ENCODE measurements at places on chromosomes 6 and 20.

GRCh38 chr6:99334526-99335127 is 14.8 kb downstream of the FAXC start:
- no peak for DNase-seq

DNA sequence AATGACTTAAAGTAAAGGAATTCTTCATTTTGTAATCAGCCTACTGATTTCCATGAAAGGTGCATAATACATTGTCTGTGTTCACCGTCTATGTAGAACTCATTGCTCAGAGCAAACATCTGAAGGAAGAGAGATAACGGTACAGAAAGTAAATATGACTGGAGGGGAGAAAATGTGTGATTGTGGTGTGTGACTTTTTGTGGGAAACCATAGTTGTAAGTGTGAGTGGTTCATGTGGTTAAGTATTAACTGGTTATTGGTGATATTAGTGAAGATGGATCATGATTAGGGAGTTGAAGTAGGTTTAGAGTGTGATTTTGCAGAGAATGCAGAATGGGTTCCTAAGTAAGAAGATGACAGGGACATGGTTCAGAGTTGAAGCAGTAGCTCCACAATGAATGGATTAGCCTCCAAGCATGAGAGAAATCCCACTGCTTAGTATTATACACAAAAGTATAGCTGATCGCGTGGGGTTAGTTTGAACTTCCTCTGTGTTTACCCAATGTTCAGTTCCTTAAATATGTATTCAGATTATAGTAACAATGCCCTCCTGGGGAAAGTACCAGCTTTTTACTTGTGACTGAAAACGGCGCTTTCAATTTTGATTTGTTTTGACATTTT is 368.9 kb downstream of the UTRN start:
- DNase-seq, result no peak

DNA sequence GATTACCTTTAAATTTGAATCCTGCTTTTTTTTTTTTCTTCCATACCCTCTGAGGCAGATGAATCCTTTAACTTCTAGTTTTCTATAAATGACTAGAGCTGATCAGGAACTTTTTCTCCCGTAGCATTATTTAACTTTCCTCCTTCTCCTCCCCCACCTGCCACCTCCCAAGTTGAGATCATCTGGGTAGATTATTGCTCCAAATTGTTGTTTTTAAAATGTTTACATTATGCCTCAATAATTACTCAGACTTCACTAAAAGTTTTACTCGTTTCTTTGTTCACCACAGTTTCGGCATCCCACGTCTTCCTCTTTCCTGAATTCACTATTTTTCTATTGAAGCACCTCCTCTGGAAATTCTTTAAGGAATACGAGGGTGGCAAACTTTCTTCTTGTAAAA is 16.6 kb upstream of the SCUBE3 start:
- DNase-seq, result no peak

- DNase-seq, result no peak
Observed at GRCh38 chr6:44708208-44708607, 320.7 kb downstream of the CDC5L start.

DNA sequence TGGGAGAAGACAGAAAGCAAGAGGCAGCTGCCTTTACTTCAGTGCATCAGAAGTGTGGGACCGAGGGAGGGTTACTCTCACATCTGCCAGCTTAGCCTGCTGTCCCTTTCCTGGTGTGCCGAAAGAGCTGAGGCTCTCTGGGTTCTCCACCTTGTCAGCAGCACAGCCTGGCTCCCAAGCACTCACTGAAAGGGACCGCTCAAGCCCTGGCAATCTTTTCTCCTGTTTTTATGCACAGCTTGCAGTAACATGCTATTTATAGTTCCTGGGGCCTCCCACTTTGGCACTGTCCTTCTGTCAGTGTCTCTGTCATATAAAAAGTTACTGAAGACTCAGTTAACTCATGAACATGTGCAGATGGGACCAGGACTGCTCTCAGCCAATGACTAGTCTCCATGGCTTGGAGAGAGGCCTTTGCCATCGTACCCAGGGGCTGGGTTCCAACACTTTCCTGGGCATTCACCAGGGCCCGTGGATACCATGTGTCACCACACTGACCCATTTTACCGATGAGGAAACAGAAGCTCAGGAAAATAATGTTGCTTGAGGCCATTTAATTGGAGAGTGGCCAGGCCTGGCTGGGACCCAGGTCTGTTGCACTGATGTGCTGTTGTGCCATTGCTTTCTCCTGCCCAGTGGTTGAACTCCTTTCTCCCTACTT is 46.2 kb downstream of the PANK2 start:
- no peak for DNase-seq

- DNase-seq, result no peak
Observed at GRCh38 chr20:19520261-19520660, 237.8 kb upstream of the RIN2 start.

DNA sequence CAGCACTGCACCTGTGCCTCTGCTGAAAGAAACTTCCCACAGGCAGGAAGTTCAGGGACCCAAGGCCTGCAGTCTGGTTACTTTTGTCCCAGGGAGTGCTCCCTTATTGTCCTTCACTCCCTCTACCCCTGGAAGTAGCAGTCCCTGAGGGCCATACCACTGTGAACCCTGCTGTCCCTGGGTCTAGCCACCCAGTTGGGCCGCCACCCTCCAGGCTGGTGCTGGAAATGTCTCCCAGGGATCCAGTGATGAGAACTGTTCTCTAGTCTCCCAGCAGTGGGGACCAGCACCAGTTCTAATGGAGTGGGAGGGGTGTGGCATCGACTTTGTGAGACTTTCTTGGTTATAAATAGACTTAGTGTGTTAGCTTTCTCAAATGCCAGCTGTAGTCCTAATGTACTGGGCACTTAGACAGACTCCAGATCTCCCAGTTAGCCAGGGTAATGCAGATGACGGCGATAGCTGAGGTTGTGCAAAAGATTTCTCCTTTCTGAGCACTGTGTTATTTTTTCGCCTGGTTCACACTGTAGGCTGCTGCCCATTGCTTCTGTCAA is 462.5 kb downstream of the CDH26 start:
- DNase-seq, result no peak

GRCh38 chr6:29845405-29846006 is 17.9 kb downstream of the HLA-G start:
- DNase-seq, result no peak

DNA sequence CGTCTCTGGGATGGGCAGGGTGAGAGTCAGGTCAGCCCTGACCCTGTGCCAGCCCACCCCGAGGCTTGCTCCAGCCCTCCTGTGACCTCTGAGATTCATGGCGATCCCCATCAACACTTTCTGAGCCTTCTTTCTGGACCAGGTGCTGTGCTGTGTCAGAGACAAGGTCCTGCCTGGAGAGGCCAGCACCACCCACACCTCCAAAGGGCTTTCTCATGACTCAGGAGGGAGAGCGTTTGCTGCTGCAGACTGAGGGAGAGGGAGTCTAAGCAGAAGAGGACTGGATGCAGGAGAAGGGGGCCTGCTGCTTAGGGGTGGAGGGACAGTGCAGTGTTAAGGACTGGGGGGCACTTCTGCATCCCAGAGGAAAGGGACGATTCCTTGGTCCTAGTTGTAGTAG is 193.5 kb downstream of the LRFN2 start:
- no peak for DNase-seq

DNA sequence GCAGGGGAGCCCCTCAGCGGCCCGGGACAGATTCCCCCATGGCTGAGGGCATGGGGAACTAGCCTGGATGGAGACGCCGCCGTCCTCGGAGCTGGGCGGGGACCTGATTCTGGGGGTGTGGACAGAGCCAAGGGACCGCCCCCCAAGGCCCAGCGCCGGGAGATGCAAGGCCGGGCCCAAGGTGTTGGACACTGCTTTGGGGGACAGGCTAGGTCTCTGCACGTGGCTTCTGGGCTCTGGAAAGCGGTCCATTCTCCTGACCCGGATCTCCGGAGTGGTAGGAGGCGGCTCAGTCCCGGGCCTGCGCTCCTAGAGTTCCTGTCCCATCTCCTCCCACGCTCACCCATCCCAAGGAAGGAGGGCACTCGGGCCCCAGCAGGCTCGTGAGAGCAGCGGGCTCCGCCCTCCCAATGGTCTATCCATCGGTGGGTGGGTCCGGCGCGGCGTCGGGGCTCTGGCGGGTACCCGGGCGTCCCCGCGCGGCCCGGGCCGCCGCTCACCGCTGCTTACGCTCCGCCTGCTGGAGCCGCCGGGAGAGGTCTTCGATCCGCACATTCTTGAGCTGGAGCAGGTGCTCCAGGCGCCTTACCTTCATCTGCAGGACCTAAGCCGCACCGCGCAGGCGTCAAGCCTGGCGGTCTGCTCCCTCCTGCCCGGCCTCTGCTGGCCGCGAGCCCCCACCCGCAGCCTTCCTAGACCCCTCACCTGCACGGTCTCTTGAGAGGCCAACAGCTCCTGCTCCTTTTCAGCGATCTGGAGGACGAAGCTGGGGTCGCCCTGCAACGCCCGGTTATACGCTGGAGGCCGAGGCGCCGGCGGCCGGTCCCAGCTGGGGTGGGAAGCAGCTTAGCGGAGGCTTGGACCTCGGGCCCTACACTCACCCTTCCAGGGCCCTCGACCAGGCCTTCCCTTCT is 3.3 kb downstream of the SPEF1 start:
- peak; percentile 76 for DNase-seq

GRCh38 chr6:15531973-15532372 is 130.9 kb downstream of the DTNBP1 start:
- no peak for DNase-seq

GRCh38 chr6:16474772-16475493 is 236.5 kb downstream of the GMPR start:
- no peak for DNase-seq

DNA sequence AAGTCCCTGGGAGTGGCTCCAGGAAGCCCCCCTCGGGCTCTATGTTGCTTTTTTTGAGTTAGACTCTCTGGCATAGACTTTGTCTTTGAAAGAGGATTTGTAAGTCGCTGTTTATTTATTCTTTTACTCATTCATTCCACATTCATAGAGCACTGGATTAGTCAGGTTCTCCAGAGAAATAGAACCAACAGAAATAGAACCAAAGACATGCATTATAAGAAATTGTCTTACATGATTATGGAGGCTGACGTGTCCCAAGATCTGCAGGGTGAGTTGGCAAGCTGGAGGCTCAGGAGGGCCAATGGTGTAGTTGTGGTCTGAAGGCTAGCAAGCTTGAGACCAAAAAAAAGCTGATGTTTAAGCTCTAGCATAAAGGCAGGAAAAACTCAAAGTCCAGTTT is 98.3 kb upstream of the CHD6 start:
- no peak for DNase-seq

DNA sequence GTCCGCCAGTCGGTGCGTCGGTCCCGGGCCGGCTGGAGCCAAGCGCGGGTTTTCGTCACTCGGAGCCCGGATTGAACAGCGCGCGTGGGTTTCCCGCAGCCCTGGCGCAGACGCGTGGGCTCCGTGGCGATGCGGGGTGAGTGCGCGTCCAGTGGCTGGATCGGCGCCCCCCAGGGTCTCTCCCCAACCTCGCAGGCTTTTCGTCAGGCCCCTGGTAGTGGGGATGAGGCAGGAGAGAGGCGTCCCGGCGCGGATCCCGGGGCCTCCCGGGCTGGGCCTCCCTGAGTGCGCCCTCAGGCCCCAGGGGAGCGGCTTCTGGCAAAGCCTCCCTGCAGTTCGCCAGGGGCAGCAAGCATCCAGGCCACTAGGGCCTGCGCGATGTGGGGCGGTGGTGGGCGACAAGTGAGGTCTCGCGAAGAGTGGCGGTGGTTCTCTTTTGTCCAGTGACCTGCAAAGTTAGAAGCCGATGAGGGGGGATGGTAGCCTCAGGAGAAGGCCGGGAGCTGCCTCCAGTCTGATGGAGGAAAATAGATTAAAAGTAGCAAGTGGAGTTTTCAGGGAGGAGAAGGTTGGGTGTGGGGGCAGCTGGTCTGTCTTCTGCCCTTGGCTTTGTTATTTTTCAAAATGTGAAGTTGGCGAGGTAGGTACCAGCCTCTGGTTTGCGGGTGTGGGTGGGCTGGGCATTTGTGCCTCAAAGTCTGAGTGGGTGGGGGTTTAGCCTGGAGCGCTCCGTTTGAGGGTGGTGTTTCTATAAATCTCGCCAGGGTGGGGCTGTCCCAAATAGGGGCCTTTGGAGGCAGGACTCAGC is 1.6 kb downstream of the TOX2 start:
- no peak for DNase-seq

DNA sequence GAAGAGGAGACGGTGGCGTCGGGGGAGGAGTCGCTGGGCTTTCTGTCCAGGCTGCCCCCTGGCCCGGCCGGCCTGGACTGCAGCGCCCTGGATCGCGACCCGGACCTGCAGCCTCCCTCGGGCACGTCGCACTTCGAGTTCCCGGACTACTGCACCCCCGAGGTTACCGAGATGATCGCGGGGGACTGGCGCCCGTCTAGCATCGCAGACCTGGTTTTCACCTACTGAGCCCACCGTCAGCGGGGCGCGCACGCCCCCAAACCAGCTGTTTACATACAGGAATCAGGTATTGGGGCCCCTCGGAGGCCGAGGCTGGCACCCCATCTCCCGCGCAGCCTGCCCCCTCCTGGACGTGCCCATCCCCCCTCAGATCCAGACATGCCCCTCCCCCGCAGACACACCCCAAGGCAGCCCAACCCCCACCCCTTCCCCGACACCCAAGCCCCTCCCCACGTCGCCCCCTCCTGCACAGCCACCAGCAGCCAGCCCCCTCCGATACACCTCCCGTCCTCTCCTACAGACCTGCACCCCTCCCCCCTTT is 1.4 kb downstream of the SOX12 start:
- DNase-seq, result no peak

DNA sequence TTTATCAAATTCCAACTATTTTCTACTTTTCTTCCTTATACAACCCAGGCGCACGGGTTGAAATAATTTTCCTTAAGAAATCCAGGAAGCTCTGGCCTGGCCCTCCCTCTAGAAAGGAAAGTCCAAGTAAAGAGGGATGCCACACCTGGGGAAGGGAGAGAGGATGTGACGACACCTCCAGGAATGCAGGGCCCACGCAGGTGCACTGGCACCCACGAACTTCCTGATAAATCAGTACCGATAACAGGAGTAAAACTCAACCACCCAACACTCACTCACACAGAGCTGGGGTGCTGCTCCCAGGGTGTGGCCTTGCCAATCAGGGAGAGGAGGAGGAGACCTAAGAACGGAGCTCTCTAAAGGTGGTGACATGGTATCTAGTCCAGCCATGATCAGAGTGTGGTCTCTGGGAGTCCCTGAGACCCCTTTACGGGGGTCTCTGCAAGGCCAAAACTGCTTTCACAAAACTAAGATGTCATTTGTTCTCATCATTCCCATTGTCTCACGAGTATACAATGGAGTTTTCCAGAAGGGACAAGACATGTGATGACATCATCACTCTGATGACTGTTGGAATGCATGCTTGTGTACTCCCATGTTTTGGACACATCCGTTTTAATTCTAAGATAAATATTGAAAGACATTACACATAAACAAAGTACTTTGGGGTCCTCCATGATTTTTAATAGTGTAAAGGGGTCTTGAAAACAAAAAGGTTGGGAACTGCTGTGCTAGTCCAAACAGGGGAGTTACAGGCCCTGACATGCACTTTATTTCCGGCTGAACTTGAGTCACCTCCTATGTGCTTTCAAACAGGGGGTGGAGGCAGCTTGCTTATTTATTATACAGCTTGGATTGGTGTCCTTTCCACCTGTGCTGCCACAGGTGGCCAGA is 2.2 kb upstream of the PARD6B start:
- DNase-seq, result peak; percentile 9

- DNase-seq, result no peak
Observed at GRCh38 chr6:10559522-10560152, 38.5 kb downstream of the GCNT2 start.

Data from ovary (tissue), 10 donors.